ENCODE measurements at places on chromosomes 6 and 20. TPM values are rescaled to one million over a fixed set of nuclear protein-coding genes. Genes with fewer than 3 reads are reported as not detected.

Gene PDYN
- polyA plus RNA-seq: not detected

Gene CLDN20
- polyA plus RNA-seq: not detected

Gene SNRPB2
- 82.4 TPM for polyA plus RNA-seq

Gene TUBB1
- 7.8 TPM for polyA plus RNA-seq

Gene SNPH
- polyA plus RNA-seq: 1.3 TPM

Gene HLA-DPA1
- polyA plus RNA-seq: 2,568 TPM

Gene HCRTR2
- polyA plus RNA-seq: not detected

All from IgD-negative memory B cell (primary cell).